ENCODE measurements at places on chromosomes 7 and 10.

DNA sequence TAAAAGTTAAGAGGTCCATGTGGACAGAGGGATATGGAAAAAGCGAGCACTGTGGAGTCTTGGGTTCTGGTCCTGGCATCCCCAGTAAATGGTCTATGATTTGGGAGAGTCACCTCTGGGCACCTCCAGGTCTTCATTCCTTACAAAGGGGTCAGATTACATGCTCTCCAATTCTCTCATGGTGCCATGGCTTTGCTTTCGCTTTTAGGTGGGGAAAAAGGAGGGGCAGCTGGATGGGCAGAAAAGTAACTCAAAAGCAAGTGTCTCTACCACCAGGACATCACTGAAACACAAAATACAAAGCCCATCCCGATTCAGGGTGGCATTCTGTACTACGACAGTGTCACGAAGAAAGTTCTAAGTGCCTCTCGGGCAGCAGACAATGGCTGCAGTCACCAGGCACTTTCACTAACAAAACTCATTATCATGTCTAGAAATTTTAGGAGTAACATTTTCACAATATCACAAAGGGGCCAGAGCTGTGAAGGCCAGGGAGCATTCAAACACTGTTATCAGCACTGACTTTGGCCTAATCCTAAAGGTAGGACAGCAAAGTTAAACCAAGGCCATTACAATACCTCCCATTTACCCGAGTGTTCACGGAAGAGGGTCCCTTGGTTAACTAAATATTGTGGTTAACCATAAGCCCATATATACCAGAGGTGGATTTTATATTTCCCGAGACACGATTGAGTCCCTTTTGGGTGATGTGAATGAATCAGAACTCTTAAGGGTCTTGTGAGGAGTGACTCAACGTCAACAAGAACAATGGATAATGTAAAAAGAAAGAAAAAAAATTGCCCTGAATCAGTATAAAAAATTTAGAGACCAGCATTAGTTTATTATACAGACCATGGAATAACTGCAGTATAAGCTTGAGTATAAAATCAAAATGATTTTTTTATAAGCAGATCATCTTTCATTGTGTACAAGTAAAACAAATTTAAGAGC, 2.5 kb downstream of the PSAP start:
- DNase-seq, result no peak

GRCh38 chr10:17062955-17063484, 66.6 kb downstream of the CUBN start:
- no peak for DNase-seq

DNA sequence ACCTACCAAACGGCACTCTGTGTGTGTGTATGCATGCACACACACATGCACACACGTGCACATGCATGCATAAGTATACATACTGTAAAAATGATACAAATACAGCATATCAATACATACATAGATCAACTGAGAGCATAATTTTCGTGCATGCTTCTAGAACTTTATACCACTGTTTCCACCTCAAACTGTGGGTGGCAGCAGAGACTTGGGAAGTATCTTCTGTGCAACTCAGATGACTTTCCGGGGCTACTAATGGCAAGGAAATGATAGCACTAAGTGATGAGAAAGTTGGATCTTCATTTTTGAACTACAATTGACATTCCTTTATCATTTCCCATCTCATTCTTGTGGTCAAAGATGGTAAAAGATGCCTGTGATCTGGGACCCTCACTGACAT, 570.7 kb downstream of the REEP3 start:
- DNase-seq, result no peak

GRCh38 chr7:45221896-45222604, 64.5 kb downstream of the RAMP3 start:
- no peak for DNase-seq

DNA sequence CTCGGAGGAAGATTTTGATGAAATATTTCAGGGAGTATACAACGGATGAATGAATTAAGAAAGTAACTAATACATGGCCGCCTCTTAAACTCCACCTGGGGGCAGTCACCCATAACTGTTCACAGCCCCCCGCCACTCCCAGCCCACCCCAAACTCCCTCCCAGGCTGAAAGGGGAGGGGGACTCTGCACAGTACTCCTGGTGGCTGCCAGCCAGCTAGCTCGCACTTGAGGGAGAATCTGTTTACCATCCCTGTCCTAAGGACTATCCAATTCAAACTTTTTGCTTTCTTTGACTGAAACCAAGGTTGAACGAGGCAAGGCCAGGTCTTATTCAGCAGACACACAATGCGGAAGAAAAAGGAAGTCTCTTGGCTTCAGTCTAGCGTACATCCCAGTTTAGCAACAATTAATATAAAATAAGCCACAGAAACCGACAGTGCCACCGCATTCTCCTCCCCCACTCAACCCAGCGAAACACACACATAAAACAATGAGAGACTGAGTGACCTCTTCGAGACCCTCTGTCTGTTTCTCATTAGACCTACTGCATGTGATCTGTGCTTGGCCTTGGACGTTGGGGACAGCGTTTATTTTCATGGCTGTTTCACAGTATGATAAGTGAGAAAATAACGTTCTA, 219.5 kb downstream of the GLI3 start:
- no peak for DNase-seq

- DNase-seq, result no peak
These were observed 21.7 kb downstream of the LARP4B start for GRCh38 chr10:909831-910230.

DNA sequence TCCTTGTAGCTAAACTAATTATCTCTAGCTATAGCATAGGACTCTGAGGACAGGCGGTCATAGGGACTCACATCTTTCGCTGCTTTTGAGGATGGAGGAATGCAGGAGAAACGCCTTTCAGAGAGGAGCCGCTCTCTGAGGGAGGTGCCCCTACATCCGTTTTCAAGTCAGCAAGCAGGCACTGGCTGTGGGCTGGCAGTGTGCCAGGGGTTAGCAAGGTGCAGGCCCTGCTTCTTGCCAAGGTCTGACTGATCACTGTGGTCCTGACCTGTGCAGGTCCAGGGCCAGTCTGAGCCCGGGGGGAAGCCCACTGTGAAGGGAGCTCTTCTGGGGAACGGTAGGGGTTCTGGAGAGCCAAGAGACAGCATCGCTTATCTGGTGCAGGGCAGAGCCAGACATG, 89.4 kb downstream of the SH3PXD2A start:
- DNase-seq, result peak; percentile 89

DNA sequence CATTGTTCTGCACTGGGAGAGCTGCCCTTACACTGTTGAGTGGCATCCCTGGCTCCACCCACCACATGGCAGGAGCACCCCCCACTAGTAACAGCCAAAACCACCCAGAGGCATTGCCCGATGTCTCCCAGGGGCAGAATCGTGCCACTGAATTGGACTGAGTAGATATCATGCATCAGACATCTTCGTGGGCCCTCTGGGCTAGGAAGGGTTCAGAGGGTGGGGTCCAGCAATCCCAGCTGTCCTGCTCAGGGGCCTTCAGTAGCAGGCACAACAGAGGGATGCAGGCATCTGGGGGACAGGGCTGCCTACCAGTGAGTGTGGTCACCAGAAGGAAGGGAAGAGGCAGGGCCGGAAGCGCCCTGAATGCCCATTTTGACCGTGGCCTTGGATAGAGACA, 119.7 kb upstream of the PPP2R2D start:
- no peak for DNase-seq

GRCh38 chr10:14039968-14040668, 290.6 kb downstream of the FRMD4A start:
- DNase-seq, result no peak

DNA sequence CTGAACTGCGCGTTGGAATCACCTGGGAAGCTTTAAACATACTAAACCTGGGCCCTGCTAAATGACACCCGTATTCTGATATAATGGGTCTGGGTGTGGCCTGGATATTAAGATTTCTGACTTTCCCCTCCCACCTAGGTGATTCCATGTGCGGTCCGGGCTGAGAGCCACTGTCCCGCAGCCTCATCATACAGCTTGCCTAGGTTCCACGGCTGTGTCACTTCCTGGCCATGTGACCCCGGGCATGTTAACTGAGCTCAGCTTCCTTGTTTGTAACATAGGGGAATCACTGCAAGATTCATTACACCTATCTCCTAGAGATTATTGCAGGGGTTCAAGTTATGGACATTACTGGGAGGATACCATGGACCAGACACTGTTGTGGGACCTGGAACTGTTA, 472.7 kb upstream of the GALNT17 start:
- peak; percentile 31 for DNase-seq

- no peak for DNase-seq
These were observed 639 bp downstream of the DYDC2 start for GRCh38 chr10:80356989-80357850.

GRCh38 chr10:11724938-11725776, 17.0 kb upstream of the ECHDC3 start:
- no peak for DNase-seq

DNA sequence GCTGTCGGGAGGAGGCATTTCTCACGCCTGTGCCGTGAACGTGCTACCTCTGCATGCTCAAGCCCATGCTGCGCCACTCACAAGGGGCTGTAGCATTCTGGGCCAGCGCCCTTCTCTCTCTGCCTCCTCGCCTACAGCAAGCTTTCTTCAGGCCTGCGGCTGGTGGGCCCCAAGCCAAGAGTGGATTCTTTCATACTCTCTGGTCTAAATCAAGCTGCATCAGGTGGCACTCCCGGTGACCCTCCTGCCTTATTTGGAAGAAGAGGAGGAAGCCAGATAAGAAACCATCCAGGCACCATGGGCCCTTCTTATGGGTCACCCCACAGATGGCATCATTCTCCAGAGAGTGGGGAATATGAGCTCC, 86.7 kb upstream of the DUSP5 start:
- no peak for DNase-seq

DNA sequence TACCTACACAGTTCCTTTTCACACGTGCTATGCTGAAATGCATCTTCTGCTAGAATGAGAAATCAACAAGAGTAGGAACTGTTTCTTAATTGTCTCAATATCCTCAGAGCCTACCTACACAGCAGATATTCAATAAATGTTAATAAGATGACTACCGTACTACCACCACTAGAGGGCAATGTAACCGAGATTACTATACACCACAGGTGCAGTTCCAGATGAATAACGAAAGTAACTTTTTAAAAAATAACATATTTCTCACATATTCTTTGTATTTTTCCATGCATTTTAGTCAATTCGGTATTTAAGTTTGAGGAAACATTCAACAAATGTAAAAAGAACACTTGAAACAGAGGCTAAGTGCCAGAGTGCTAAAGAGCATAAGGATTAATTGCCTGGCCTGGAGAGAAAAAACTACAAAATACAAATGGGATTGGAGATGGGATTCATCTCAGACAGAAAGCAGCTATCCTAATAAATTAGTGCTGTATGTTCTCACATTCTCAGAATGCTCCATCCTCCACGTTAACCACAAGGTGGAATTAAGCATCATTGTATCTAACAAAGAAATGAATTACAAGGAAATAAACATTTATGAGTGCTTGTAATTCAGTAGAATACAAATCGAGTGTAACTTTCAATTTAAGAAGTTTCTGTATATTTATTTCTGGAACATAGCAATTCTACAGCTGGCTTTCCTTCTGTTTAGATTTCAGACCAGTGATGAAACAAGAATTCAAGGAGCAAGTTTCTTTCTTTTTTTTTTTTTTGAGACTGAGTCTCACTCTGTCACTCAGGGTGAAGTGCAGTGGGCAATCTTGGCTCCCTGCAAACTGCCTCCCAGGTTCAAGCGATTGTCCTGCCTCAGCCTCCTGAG, 20.3 kb upstream of the HECTD2 start:
- DNase-seq, result no peak

DNA sequence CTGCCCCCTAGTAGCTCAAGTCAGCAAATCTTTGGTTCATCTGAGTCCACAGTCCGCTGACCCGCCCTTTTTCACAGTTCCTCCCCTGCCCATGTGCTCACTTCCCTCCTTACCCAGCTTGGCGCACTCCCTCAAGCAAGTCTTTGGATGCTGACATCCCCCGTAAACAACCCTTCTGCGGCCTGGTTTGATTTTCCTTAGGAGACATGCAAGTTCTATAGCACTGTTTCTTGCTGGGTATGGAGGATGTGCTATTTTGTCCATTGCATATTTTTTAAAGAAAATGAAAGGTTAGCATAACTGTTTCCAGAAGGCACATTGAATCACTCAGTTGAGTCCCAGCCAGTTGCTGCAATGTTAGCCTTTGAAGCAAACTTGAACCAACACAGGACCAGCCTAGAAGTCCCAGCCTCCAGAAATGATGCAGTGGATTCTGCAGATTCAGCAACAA, 38.2 kb downstream of the HTRA1 start:
- DNase-seq, result no peak

- DNase-seq, result no peak
These were observed 379.0 kb downstream of the SORCS1 start for GRCh38 chr10:106785528-106785927.

- DNase-seq, result no peak
These were observed 24.6 kb upstream of the AKAP9 start for GRCh38 chr7:91916051-91916440.

DNA sequence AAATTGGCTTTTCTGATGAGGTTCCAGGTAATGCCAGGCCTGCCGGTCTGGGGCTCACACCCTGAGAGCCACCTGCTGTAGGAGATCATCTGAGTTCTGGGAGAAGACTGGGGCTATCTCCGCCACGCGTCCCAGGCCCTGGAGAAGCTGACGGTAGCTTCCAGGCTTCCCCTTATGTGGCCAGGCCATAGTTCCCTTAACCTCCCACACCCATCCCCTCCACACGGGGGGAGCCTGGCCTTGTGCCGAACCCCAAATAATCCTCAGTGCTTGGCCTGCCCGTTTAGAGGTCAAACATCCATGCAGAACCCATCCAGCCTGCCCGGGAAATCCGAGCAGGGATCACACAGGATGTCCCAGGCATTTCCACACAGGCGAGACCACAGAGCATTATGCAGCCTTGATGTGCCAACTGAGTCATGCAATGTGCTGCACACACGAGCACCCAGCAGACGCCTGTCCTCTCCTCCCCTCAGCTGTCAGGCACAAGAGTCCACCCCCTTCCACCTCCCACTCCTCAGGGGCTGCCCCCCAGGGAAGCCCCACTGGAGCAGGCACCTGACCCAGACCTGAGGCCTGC, 176.2 kb downstream of the PRKAG2 start:
- DNase-seq, result no peak

DNA sequence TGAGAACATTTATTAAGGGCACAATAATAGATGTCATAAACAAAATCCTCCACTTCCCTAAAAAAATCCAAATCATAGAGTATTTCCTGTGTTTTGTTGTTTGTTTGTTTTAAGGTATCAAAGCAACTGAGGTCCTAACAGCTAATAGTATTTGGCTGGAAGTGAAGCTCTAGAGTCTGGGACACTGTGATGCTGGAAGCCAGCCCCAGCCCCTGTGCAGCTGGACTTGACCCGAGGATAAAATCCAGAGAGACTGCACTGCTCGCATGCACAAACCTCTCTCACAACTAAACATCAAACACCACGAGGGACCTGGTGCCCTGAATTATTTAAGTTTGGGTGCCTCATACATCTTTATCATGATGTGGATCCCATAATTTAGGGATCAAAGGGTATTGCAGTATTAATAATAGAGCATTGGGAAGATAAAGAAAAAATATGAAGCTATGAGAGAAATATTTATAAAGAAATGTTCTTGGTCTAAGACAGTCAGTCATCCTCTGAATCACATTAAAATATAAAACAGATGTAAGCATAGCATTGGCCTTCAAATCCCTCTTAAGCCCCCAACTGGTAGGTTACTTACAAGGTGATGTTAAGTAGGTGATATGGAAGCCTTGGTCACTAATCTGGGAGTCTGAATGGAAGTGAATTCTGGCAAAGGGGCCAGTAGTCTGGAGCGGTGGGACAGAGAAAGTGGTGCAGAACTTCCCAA, 44.4 kb downstream of the CUBN start:
- no peak for DNase-seq
